Calu3 (cell line): ENCODE measurements at places on chromosomes 2 and 18.

DNA sequence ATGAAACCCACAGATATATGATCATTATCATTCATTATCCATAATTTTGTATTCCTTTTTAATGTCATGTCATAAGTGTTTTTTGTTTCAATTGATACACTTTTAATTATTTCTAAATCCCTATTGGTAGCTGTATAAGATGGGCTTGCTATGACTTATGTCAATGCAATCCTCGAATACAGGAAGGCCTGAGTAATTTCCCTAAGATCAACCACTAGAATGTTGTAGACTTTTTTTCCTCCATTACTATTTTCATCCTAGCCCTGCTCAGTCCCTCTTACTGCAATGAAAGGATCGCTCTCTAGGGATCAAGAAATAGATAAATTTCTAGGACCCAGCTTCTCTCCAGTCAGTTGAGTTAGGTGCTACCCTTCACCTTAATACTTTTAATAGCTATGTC lies 186.3 kb downstream of the KCNE4 start:
- no peak for DNase-seq

- DNase-seq: peak; percentile 47
Measured at GRCh38 chr2:11784747-11785610, 38.5 kb downstream of the LPIN1 start.

DNA sequence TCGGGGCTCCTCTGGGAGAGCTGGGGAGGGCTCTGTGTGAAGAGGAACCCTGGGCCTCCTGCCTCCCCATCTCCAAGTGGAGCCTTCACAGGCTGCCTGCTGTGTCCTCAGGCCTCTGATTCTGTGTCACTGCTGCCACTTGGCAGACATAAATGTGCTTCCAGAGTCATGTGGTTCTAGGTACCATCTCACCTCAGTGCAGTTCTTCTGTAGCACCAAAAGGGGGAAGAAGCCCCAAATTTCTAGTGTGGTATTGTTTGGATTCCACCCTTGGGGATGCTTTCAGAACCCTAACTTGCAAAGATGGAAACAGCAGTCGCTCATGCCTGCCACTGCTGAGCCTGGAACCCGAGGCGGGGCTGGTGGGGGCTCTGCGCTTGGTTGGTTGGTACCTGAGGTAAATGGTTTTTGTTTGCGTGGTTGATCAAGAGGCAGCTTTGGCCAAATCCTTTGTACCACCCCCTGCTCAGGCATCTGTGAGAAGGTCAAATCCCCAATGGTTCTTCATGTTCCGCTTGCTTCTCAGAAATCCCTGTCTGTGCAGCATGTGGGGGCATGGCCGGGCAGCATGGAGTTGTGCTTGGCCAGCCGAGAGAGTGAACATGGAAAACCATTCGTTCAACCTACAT lies 27.5 kb downstream of the COA5 start:
- no peak for DNase-seq

GRCh38 chr2:65647249-65647842 lies 214.9 kb upstream of the SPRED2 start:
- DNase-seq: no peak

GRCh38 chr2:31258351-31258750 lies 24.4 kb downstream of the EHD3 start:
- no peak for DNase-seq

DNA sequence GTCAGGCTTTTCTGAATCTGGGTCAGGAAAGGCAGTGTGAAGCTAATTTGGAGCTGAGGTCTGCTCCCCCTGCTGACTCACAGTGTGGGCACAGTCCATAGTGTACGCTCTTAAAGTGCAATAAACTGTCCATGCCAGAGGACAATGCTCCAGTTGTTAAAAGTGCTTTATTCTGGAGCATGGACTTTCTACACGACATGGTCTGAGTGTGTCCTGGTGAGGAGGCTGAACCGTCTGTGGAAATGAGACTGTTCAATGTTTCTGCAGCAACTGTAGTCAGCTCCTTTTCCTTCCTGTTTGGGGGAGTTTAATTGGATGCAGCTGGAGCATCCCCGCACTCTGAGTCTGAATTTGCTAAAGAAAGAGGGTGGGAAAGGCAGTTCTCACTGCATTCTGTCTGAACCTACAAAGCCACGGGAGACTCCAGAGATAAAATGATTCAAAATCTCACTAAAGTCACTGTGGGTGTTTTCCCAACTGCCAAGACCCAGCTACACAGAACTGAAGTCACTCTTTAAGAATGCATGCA lies 110.2 kb upstream of the TRIB2 start:
- DNase-seq: no peak

DNA sequence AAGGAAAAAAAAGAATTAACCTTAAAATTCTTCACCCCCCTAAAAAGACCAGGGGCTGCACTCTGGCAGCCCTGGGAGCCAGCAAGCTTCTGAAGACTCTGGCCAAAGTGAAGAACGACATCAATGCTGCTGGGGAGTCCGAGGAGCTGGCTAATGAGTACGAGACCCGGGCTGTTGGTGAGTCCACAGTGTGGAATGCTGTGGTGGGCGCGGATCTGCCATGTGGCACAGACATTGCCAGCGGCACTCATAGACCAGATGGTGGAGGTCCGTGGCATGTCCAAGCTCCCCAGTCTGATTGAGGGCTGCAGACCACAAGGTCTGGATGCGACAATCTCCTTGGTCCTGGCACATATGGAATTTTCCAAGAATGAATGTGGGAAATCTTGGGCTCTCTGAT lies 47.4 kb downstream of the TRPM8 start:
- no peak for DNase-seq

GRCh38 chr2:14967729-14968128 lies 335.2 kb downstream of the LRATD1 start:
- DNase-seq: no peak

GRCh38 chr18:9726175-9726574 lies 18.1 kb downstream of the RAB31 start:
- no peak for DNase-seq

- DNase-seq: no peak
Measured at GRCh38 chr2:65424391-65424790, 8.0 kb downstream of the SPRED2 start.

GRCh38 chr18:25896178-25896780 lies 194.1 kb downstream of the SS18 start:
- DNase-seq: peak; percentile 24
